ENCODE measurements at places on chromosomes 1 and 21.
A peak's percentile ranks its signal among the peaks of the same experiment; 100 is the strongest.

DNA sequence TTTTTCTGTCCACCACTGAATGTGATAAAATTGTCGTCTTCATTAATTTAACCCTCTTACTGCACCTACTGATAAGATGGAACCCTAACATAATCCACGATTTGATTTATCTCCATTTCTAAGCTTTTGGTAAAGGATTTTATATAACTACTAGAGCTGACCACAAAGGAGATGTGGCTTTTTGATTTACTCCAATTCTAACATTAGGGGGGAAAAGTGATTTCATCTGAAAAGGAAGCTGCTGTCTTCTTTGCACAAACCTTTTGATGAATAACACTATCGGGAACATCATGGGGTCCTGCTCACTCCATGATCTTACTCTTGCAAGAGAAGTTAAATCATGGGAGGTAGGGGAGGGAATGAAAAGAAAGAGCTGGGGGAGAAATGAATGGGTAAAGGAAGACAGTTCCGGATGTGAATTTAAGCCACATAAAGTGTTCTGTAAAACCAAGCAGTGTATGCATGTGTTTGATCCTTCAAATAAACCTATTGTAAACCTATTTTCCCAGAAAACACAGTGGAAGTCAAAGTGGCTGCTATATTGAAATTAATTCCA is 161.8 kb downstream of the GABPA start:
- DNase-seq, result no peak
- H3K4me3 ChIP-seq, result no peak overlapping the region
- H3K4me1 ChIP-seq, result peaks cover 42% of the 10 kb centered on the region
- peak overlapping the region; percentile 59 for H3K27ac ChIP-seq
- H3K27me3 ChIP-seq, result no peaks in the 10 kb centered on the region
- peaks cover 7% of the 10 kb centered on the region for H3K36me3 ChIP-seq

DNA sequence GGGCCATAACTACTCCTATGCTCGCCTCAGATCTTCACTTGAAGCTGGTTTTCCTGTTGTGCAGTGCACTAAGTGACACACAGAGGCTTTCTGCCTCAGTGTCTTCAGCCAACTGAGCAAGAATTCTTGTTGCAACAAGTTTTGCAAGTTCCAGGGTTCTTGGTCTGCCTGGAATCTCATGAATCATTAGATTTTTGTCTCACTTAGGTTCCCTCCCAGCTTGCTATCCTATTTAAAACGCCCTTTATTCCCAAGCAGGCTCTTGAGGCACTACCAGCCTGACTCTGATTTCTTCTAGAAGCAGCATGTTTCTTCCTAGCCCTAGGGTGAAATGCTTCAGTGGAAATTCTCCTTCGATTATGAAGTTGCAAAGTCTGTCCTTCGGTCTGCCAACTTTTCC is 158.8 kb downstream of the C1orf21 start:
- H3K36me3 ChIP-seq, result no peaks in the 10 kb centered on the region
- H3K27ac ChIP-seq, result no peak overlapping the region
- H3K27me3 ChIP-seq, result no peaks in the 10 kb centered on the region

DNA sequence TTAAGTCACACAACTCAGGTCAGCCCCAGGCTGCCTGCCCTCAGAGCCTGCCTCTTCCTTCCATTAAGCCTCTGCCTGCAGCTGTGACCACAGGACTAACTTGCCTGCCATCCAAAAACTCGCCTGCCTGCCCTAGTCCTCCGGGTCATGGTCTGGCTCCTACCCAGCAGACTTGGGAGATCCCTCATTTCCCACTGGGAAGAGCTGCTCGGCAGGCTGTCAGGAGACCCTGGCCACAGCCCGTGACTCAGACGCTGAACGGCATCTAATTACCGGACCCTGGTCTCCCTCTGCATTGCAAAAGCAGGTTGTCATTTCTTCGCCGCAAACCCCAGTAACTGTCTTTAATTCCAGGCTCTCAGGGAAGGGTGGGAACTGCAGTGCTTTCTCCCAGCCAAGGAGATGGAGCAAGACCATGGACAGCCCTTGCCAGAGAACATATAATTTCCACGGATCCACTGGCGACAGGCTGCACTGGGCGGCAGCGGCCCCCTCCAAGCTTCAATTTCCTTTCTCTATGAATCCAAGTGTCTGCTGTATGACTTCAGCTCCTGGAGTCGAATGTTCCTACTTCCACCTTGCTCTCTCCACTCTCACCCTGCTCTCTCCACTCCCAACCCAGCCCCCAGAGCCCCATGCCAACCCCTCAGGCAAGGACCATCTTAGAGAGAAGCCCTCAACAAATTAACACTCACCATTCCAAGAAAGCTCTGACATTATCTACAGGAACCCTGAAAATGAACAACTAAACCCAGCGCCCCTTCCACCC is 20.4 kb downstream of the OLFML2B start:
- peaks cover 15% of the 10 kb centered on the region for H3K27me3 ChIP-seq
- no peaks in the 10 kb centered on the region for H3K36me3 ChIP-seq
- no peak for DNase-seq
- peaks cover 5% of the 10 kb centered on the region for H3K4me1 ChIP-seq

- peak overlapping the region; percentile 36 for H3K27ac ChIP-seq
- no peaks in the 10 kb centered on the region for H3K27me3 ChIP-seq
- peak overlapping the region; percentile 0 for H3K4me3 ChIP-seq
- H3K36me3 ChIP-seq, result peaks cover 3% of the 10 kb centered on the region
Observed at GRCh38 chr1:151327903-151328674, 873 bp upstream of the PI4KB start.

DNA sequence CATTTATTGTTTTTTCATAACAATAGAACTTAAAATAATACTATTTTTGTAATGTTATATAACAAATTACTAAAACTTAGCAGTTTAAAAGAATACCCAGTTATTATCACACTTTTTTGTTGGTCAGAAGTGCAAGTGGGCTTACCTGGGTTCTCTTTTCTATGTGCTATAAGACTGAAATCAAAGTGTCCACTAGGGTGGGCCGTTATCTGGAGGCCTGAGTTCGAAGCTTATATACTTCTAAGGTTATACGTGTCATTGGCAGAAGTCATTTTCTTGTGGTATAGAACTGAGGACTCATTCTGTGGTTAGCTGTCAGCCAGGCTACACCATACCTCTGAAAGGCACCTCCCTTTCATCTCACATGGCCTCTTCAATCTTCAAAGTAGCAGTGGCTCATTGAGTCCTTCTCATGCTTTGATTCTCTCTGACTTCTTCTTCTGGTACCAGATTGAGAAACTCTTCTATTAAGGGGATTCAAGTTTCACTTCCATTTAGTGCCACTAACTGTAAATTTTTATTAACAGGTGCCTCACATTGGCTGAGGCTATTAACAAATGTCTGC is 414.3 kb downstream of the AMY1C start:
- H3K27me3 ChIP-seq, result no peaks in the 10 kb centered on the region
- no peaks in the 10 kb centered on the region for H3K36me3 ChIP-seq
- no peak for DNase-seq
- H3K4me1 ChIP-seq, result no peaks in the 10 kb centered on the region
- no peak overlapping the region for H3K4me3 ChIP-seq

GRCh38 chr21:36749935-36750575 is 51.1 kb downstream of the SIM2 start:
- no peak for DNase-seq
- H3K27me3 ChIP-seq, result peaks cover 8% of the 10 kb centered on the region
- H3K4me3 ChIP-seq, result no peak overlapping the region
- H3K27ac ChIP-seq, result no peak overlapping the region
- H3K36me3 ChIP-seq, result no peaks in the 10 kb centered on the region

GRCh38 chr1:11934302-11935056 is at the start of gene PLOD1:
PLOD1 (plus strand) TSS chr1:11934717; CDS start chr1:11934780, 63 bp downstream.
- H3K4me1 ChIP-seq, result peaks cover 33% of the 10 kb centered on the region
- no peaks in the 10 kb centered on the region for H3K27me3 ChIP-seq
- peak; percentile 91 for DNase-seq

DNA sequence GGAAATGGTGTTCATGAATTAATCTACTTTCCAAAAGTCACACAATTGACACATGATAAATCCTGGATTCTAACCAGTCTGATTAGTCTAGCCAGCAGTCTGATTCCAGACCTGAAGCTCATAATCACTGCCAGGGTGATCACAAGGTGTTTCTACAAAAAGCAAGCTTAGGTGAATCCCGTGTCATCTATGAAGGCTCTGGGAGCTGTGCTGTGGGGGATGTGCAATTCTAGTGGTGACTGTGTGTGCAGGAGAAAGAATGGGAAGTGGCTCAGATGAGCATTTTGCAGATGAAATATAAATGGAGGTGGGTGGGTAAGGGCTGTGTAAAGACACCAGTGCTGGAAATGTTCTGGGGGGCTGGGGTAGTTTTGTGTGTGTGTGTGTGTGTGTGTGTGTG is 1.8 kb upstream of the NPPB start:
- no peak for DNase-seq
- no peaks in the 10 kb centered on the region for H3K4me1 ChIP-seq
- no peak overlapping the region for H3K27ac ChIP-seq
- no peaks in the 10 kb centered on the region for H3K36me3 ChIP-seq

DNA sequence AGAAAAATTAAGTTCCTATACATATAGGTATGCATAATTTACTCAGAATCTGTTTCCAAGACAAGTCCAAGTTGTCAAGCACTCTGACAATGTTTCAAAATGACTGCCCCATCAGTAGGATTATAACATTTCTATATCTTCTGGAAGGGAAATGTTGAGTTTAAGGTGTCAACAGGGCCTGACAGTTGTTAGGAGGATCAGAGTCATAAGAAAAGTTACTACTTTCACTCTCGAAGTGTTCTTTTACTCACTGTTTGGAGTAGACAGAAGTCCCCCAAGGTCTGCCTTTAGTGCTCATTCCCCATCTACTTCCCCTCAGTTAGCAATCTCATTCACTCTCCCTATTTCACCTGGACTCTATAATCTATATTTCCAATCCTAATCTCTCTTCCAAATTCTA is 20.6 kb upstream of the MAGI3 start:
- no peak for DNase-seq
- H3K36me3 ChIP-seq, result no peaks in the 10 kb centered on the region
- no peak overlapping the region for H3K4me3 ChIP-seq
- H3K4me1 ChIP-seq, result no peaks in the 10 kb centered on the region

DNA sequence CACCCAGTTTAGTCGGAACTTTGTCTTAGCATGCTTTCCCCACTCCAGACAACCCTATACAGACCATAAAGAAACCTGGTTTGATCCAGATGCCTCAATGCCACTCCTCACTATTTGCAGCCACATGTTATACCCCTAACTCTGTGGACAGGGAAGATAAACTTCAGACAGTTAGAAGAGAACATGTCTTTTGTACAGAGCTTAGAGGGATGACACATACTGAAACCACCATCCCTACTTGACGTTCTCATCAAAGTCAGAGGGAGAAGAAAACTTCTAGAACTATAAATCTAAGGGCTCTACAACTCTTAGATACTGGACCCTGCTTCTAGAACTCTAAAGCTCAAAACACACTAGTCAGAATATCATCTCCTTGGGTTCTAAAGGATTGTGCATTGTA is 3.7 kb downstream of the SYT6 start:
- no peaks in the 10 kb centered on the region for H3K4me1 ChIP-seq
- DNase-seq, result no peak
- H3K36me3 ChIP-seq, result no peaks in the 10 kb centered on the region
- peaks cover 60% of the 10 kb centered on the region for H3K27me3 ChIP-seq
- H3K27ac ChIP-seq, result no peak overlapping the region

- H3K4me3 ChIP-seq, result no peak overlapping the region
- H3K4me1 ChIP-seq, result no peaks in the 10 kb centered on the region
- H3K36me3 ChIP-seq, result no peaks in the 10 kb centered on the region
- no peak for DNase-seq
- no peak overlapping the region for H3K27ac ChIP-seq
Observed at GRCh38 chr1:118650107-118650807, 337.9 kb downstream of the TBX15 start.

GRCh38 chr1:98992844-98993243 is 11.8 kb downstream of the PLPPR5 start:
- no peak for DNase-seq
- peaks cover 4% of the 10 kb centered on the region for H3K27me3 ChIP-seq
- H3K4me1 ChIP-seq, result peaks cover 4% of the 10 kb centered on the region
- H3K4me3 ChIP-seq, result no peak overlapping the region
- no peaks in the 10 kb centered on the region for H3K36me3 ChIP-seq
- H3K27ac ChIP-seq, result no peak overlapping the region

GRCh38 chr1:39230261-39231190 is 26.0 kb downstream of the MACF1 start:
- no peaks in the 10 kb centered on the region for H3K27me3 ChIP-seq
- no peaks in the 10 kb centered on the region for H3K36me3 ChIP-seq
- no peak for DNase-seq
- H3K4me3 ChIP-seq, result no peak overlapping the region
